ENCODE measurements at places on chromosomes 5 and 9.

GRCh38 chr5:105752801-105753200 is 1917.9 kb downstream of the EFNA5 start:
- no peak for DNase-seq

DNA sequence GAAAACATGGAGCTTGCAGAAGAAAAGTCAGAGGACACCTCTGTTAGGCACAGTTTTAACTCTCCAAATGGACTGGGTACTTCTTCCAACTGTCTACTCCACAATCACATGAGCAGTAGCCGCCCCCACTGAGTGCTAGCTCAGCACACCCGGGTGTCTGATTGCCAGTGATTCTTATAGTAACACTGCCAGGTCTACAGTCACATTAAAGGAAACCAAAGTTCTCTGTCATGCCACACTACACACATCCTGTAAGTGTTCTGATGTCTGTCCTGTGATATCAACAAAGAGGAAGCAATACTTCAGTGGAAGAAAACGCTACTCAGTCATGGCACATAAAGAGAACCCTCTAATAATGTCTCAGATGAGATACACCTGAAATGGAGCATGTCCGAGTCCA is at the start of gene HAVCR2:
Gene HAVCR2 (minus strand): TSS at position 69 of the 400 bp plus-strand sequence. CDS start 61 bp downstream, at position 8.
- no peak for DNase-seq

- no peak for DNase-seq
Measured at GRCh38 chr9:115680231-115680630, 473.4 kb upstream of the PAPPA start.

DNA sequence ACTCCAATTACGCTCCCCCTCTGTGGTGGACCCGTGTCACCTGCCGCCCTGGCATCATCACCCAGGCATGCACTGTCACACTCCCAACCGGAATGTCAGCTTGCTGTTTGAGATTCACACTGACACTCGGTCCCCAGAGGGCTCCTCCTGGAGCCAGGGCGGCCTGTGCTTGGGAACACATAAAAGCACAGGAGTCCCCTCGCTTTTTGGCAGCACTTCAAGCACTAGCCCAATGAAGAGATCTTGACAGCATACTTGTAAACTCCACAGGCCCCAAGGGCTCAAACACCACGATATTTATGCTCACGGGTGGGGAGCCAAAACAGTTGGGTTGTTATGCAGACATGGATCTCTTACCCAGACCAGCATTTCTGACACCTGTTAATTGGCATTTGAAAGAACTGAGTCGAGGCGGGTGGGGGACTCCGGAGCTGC is 90.8 kb upstream of the EGFLAM start:
- DNase-seq = no peak

GRCh38 chr5:109558952-109559351 is 130.8 kb upstream of the MAN2A1 start:
- DNase-seq = peak; percentile 4

GRCh38 chr5:150599917-150600511 is 40.4 kb upstream of the SYNPO start:
- no peak for DNase-seq

GRCh38 chr5:176596689-176597416 is 13.1 kb downstream of the GPRIN1 start:
- DNase-seq = no peak

DNA sequence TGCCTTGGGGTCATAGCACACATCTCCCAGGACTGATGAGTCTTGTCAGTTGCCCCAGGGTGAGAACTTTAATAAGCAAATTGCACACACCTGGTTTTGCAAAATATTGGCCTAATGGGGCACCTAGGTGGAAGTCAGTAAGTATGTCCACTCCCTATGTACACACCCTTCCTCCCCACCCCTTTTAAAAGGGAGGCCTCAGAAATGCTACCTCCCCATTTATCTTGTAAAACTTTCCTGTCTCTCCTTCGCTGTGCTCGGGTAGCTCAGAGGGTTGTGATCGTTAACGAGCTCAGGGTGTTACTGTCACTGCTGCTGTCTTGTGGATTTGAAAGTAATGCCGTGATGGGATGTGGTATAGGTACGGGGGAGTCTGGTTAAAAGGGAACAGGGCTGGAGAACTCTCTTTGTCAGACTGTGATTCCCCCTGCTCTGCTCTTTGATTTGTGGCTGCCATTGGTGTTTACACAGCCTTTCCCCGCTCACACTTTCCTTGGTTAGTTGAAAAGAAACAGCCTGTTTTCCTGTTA is 26.2 kb downstream of the ZNF462 start:
- no peak for DNase-seq

GRCh38 chr9:117464941-117465616 is 50.2 kb upstream of the ASTN2 start:
- DNase-seq = no peak

DNA sequence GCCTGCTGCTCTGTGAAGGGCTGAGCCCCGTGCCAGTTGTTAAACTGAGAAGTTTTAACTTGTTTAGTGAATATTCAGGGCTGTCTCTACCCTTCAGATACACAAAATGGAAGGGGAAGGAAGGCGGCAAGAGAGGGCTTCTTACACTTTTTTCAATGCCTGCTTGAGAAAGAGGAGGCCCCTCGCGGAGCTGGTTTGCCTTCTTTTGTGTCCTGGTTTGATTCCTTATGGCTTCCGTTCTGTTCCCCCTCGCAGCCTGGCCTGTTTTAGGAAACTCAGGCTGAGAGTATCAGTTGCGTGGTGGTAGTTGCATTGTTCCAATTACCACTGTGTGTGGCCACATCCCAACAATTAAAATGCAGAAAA is 1.0 kb downstream of the FAM53C start:
- no peak for DNase-seq

- peak; percentile 66 for DNase-seq
Measured at GRCh38 chr5:14265570-14265969, 122.4 kb downstream of the TRIO start.

- DNase-seq = no peak
Measured at GRCh38 chr9:2027543-2028160, 12.5 kb downstream of the SMARCA2 start.

DNA sequence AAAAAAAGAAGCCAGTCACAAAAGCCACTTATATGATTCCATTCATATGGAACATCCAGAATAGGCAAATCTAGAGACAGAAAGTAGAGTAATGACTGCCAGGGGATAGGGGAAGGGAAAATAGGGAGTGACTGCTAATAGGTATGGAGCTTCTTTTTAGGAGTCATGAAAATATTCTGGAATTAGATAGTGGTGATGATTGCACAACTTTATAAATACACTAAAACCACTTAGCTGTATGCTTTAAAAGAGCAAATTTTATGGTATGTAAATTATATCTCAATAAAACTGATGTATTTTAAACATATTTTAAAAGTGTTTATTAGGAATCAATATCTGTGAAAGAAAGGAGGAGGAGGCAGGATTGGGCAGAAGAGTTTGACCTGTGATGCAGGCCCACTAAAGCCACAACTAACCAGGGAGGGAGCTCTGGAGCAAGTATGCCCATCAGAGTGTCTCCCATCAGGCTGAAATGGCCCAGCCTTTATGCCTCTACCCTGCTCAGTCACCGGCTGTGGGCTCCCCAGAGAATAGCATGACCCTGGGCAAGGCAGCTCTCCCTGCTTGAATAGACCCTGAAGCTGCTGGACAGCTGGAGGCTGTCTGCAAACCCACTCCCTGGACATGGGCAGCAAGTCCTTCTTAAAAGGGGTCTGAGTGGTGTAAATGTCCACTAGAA is 96.0 kb upstream of the SLC44A1 start:
- no peak for DNase-seq

DNA sequence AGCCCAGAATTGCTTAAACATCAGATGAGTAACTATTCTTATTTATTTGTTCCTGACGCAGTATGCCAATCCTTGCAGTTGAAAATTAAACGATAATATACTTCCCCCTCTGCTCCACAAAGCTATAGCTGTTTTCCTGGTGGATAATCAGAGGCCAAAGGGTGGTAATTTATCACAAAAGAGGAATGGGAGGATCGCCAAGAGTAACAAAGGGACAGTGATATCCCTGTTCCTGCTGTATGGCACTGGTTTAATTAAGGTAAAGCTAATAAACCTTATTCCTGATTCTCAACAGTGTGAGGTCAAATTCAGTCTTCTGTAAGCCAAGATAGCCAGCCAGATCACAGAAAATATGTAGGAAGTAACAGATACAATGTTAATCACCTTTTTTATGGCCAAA is 33.4 kb upstream of the PTGER4 start:
- no peak for DNase-seq

DNA sequence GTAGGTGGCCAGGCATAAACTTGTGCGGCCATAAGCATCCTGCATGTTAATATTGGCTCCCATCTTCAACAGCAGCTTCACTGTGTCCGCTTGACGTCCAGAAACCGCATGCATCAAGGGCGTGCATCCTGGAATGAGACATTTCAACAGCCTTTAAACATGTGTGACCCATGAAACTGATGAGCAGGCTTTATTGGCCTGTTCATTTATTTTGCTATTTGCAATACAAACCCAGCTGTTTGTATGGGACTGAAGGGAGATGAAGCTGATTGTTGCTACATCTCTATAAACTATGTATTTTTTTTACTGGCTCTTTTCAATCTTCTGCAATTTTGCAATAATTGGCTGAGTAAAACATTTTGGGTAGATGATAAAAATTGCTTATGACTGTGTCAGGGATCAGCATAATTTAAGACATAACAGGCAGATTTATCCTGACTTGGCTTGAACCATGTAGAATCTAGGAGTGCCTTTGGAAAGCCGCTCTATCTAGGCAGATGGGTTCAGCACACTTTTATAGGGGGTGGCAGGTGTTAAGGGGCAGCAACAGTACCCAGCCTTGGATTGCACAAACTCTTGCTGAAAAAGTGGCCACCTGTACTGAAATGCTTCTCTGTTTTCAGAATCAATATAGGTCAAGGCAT is 56.9 kb downstream of the ANKRD55 start:
- peak; percentile 74 for DNase-seq

GRCh38 chr5:81787474-81788242 is 36.8 kb upstream of the SSBP2 start:
- DNase-seq = peak; percentile 79

DNA sequence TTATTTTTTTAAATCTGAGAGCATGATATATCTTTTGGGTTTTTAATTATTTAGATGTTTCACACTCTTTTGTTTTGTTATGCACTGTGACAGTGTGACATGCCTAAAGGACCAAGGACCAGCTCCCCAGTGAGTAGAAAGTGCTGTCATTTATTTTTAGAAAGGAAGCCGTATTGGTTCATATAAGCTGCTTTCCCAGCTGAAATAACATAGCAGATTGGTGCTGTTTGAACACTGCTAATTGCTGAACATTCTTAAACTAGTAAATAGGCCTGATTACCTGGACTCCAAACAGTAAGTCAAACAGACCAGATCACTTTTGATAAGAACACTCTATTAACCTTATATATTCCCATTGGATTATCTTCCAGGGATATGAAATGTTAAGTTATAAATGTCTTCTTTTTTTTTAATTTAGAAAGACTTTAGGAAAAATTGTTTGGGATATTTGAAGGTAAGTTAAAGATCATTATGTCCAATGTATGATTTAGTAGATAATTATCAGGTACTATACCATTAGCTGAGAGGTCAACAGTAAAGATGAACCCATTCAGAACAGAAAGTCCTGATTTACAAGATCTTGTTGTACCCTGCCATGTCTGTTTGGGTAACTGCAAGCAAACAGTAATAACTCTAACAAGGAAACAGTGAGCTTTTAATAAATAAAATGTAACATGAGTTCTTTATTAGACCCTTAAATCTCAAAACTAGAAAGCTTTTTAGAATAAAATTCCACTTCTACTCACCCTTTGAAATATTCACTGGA is 27.8 kb upstream of the ELL2 start:
- DNase-seq = no peak

GRCh38 chr9:37954581-37954981 is 50.7 kb upstream of the SLC25A51 start:
- DNase-seq = no peak

DNA sequence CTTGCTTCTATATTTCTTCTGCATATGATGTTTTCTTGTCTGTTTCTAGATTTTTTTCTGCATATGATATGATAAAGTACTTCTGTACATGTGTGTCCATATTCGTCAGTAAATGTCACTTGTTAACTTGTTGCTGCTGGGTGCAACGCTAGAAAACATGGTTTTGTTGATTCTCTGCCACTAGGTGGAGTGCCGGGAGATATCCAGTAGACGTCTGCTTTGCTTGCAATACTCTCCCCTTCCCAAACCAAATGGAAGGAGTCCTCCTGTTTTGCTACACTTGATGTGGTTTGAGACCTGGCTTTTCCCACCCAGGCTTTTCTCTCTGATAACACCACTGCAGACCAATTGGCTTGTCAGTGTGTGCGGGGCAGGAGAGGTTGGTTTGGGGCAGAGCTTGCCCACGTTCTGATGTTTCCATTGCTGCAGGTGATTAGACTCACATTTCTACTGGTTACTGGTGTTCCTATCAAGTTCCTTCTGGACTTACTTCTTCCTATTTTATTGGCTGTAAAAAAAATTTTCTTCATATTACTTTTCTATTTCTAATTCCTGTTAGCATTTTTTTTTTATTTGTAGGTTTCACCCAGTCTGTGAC is 900.0 kb upstream of the CDH10 start:
- peak; percentile 8 for DNase-seq

- DNase-seq = no peak
Measured at GRCh38 chr5:80181618-80182211, 74.1 kb downstream of the SERINC5 start.

- no peak for DNase-seq
Measured at GRCh38 chr9:126183266-126183665, 143.4 kb upstream of the MVB12B start.

- no peak for DNase-seq
Measured at GRCh38 chr9:14056316-14056861, 257.6 kb downstream of the NFIB start.

GRCh38 chr5:1255081-1255561 is 29.9 kb downstream of the SLC6A18 start:
- no peak for DNase-seq

DNA sequence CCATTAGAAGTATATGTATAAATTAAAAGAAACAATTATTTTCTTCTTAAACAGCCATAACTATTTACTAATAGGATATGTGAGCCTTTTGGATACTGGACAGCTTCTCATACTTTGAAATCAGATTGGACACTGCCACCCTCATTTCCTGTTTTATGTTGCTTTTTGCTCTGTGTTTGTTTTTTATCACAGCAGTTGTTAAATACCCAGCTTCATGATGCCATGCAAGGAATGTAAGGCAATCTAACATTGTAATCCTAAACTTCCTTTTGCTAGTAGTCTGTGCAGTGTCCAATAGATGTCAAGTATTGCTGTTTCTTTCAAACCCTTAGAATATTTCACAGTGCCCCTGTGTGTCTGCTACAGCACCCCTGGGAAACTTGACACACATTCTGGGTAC is 56.2 kb downstream of the CNTLN start:
- DNase-seq = no peak

- DNase-seq = no peak
Measured at GRCh38 chr9:74753650-74754049, 134.1 kb downstream of the TRPM6 start.

DNA sequence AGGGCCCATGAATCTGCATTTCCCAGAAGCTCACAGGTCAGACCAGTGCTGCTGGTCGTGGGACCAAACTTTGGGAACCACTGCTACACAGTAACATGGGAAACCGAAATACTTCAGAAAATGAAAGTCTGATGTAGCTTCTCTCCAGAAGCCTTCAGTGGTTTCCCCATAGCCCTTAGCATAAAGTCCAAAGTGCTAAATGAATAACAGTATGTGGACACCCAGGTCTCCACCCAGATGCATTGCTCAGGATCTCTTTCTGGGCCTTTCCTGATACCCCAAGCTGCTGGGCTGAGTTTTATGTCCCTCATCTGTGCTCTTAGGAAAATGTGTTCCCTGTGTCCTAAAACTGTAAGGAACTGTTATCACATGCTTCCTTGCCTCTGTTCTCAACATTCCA is 100.4 kb downstream of the NFIB start:
- DNase-seq = no peak

Data from fibroblast of the conjunctiva (primary cell).